ENCODE measurements at places on chromosomes 6 and 20.

DNA sequence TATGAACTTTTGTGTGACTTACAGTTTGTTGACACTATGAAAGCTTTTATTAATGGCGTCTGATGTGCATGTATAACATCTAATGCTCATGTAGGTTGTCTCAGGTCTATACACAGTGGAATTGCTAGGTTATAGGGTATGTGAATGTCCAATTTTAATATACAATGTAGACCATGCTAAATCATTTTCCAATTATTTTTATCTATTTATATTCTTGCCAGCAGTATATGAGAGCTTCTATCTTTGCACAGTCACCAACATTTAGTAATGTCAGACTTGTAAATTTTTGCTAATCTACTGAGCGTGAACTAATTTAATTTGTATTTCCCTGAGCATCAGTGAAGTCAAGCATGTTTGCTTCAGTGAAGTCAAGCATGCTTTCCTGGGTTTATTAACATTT, 64.4 kb downstream of the TPD52L1 start:
- DNase-seq = no peak

GRCh38 chr6:47844881-47845280, 63.0 kb downstream of the OPN5 start:
- DNase-seq = no peak

DNA sequence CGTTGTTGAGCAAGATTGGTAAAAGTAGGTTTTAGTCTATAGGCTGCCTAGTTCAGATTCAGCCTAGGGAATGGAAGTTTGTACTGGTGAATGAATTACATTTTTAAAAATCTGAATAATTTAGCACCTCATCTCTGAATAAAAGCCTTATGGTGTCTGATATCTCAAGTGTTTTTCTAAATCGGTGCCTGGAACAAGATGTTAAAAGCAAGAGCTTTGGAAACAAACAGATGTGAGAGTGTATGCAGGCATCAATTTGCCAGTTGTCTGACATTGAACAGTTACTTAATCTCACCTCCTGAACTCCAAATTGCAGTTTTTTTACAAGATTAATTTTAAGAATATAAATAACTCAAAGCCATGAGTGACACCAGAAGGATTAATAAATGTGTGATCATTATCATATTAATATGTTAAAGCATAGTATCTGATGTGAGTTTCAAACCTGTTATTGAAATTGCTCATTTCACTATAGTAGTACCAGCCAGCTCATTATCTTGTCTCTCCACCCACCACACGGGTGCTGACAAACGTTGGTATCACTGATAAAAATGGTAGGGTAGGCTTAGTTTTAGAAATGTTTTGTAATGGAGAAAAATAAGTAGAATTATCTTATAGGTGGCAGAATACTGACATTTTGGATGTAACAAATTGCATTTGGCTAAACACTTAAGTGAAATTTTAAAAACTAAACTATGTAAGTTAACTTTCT, 157.3 kb downstream of the FAM83B start:
- DNase-seq = no peak

GRCh38 chr20:57047281-57048026, 219.0 kb downstream of the BMP7 start:
- no peak for DNase-seq

DNA sequence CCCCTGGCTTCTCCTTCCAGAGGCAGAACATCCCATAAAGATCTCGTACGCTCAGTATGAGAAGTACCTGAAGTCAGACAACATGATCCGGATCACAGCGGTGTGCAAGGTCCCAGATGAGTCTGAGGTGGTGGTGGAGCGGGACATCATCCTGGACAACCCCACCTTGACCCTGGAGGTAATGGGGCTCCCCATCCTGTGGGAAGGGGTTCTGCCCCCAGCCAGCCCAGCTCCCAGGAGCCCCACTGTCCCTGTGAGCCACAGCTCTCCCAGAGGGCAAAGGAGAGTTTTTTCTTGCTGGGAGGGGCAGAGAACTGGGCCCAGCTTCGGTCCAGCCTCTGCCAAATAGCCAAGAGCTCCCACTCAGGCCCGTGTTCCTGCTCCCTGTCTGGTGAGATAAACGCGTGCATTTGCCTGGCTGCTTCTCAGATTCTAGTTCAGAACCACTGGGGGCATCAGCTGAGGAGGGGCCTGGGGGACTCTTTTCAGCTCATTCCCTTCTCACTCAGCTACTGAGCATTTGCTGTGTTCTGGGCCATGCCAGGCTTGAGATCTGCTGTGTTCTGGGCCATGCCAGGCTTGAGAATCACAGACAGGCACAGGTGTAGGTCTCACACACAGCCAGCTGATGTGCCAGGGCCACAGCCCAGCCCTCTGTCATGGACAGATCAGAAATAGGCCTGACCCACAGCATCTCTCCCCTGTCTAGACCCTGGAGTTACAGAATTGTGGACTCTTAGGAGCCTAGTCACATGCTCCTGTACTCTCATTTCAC, 39.5 kb downstream of the TGM3 start:
- no peak for DNase-seq

- no peak for DNase-seq
These were observed 82.5 kb upstream of the PLEKHG1 start for GRCh38 chr6:150517175-150517574.
